ENCODE measurements at places on chromosomes 12 and 14.

- DNase-seq = peak; percentile 73
Observed at GRCh38 chr14:101876555-101876938, 87.8 kb upstream of the DYNC1H1 start.

- DNase-seq = no peak
Observed at GRCh38 chr12:107399046-107399445, 286.6 kb upstream of the PWP1 start.

DNA sequence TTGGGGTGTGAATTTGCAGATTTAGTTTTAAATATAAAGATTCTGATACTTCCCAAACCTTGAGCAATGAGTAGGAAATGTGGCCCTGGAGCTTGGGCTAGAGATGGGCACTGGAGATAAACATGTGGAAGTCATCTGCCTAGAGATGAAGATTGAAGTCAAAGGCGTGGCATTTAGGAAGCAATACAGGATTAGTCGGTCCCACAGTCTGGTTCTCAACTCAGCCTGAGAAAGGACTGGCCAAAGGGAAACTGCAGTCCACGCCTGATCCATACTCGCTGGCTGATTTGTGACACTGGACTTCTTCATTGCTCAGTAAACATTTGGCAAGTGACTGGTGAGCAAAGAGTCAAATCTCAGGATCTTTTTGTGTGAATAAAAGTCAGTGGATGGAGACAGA lies 268.2 kb upstream of the ATP2B1 start:
- no peak for DNase-seq

- DNase-seq = no peak
Observed at GRCh38 chr14:72578514-72578913, 315.4 kb downstream of the DPF3 start.

- no peak for DNase-seq
Observed at GRCh38 chr14:24092505-24093206, 1.5 kb upstream of the PCK2 start.

- DNase-seq = no peak
Observed at GRCh38 chr14:100778526-100778882, 47.4 kb upstream of the MEG3 start.

DNA sequence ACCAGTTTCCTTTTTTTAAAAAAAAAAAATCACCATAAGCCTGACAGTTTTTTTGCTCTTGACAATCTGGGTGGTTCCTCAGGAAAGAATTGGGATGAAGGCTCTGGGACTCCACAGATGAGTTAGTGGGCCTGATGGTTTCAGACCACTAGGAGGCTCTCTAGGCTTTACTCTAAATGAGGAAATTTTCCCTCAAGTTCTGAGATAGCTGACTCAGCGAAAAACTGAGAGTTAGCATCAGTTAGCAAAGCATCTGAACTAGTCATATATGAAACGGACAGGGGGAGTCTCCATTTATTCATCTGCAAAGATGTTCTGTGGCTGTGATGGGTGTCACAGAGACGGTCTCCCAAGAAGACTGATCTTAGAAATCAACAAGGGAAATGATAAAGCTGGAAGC lies 314.3 kb upstream of the OR4E1 start:
- DNase-seq = no peak

DNA sequence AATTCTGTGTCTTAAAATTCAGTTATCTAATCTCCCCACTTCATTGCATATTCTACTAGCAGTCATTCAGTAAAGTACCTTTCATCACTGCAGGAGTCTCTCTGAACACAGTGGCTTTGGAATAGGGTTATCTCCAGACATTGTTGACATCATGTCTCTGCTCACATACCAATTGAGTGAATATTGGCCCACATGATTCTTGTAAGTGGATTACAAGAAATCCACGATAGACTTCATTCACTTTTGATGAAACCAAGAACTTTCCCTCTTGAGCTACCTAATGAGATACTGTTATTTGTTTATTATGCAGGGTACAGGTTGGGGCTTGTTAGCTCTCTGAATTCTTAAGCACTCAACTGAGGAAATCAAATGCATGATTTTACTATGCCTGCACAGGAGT lies 284.9 kb downstream of the RAD51B start:
- DNase-seq = no peak

- no peak for DNase-seq
Observed at GRCh38 chr14:59768855-59769375, 101.7 kb downstream of the RTN1 start.

GRCh38 chr12:80412343-80412953 lies 31.6 kb upstream of the PTPRQ start:
- DNase-seq = no peak

GRCh38 chr14:32050878-32051277 lies 26.2 kb upstream of the ARHGAP5 start:
- no peak for DNase-seq

- peak; percentile 67 for DNase-seq
Observed at GRCh38 chr14:105616802-105617192, 90.4 kb downstream of the TMEM121 start.

GRCh38 chr14:99393059-99393655 lies 87.5 kb downstream of the SETD3 start:
- DNase-seq = peak; percentile 75

- DNase-seq = no peak
Observed at GRCh38 chr12:46384451-46385309, 12.1 kb upstream of the SLC38A2 start.

GRCh38 chr12:32896432-32897280 lies at the start of gene PKP2:
PKP2 (minus strand) TSS chr12:32896777; CDS start chr12:32896731, 46 bp downstream.
- peak; percentile 82 for DNase-seq

DNA sequence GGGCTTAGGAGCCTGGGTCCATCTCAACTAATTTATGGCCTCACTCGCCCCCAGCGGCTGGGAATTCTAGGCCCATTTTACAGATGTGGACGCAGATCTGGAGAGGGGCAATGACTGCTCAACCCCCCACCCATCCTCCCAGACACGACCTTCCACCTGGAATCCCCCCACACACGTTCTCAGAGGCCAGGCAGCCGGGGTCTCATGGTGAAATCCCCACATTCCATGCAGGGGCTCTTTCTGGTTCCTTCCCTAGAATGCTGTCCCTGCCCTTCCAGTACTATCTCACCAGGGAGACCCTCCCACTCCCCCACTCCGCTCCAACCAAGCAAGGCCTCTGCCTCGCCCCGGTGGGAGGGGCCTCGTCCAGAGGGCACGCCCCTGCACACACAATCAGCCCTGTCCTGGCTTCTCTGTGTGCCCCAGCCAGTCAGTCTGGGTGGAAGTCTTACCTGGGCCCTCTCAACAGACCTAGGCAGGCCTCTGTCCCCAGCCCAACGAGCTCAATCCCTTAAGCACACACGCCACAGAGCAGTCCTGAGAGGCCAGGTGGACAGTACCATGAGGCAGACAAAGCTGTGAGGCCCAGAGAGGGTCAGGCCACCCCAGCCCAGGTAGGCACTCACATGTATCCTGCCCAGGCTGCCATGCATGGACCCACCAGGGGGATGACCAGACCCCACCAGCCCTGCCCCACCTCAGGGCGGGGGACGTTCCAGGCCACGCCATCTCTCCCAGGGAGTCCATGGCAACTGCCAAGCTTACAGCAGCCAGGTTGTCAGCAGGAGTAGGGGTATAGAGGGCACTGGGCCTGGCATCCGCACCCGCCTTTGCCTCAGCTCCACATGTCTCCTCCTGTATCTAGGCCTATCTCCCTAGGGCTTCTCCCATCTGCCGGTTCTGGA lies 1.3 kb upstream of the ANKRD9 start:
- peak; percentile 74 for DNase-seq

GRCh38 chr14:68770051-68770450 lies 22.8 kb downstream of the ZFP36L1 start:
- peak; percentile 36 for DNase-seq

DNA sequence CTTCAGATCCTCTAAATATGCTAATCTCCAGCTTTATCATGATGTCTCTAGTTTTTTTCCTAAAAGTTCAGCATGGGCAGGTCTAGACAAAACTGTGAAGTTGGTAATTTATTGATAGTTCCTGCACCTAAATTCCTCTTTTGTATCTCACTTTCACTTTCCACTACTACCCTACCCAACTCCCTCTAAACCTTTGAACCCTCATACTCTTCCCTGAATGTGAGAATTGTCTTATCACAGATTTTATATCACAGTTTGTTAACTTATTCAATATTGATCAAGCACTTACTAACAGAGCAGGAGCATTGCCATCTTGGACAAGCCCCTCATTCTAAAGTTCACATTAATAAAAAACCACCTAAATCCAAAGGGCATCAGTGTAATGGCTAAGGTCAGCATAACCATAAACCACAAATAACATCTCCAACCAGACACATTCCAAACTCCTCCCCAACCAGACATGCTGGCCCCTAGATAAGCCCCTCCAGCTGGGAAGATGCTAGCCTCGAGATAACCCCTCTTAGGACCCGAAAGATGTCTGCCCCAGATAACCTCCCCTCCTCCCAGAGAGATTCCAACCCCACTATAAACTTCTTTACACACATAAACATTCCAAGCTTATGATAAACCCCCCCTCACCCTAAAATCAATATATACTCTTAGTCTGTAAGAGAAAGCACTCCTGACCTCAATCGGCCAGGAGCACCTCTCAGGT lies 78.7 kb downstream of the FSCB start:
- DNase-seq = no peak

DNA sequence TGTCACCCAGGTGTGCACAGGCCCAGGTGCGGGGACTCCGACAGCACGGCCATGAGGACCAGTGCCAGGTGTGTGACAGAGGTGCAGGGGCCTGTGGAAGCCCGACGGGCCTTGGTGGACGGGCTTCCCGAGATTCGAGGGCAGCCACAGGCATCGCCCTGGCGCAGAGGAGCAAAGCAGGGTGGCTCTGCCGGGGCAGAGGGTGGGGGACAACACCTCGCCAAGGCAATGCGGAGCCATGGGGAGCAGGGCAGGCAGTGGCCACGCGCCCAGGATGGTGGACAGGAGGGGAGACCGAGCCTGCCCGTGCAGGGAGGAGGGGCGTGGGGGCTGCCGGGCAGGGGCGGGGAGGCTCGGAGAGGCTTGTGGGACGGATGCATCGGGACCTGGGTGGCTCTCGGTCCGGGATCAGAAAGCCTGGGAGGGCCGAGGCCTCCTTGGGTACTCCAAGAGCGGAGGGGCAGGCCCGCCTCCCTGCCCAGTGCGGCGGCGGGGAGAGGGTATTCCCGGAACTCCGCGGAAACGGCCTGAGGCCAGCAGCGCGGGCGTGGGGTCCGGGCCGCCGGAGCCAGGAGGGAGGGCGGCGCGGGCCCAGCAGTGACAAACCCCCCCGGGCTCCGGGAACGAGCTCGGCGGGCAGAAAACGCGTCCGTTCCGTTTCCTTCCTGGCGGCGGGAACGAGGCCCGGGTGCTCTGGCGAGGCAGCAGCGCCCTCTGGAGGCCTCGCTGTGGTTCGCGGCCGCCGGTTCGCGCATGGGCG lies 1.6 kb downstream of the TMEM121 start:
- peak; percentile 88 for DNase-seq

DNA sequence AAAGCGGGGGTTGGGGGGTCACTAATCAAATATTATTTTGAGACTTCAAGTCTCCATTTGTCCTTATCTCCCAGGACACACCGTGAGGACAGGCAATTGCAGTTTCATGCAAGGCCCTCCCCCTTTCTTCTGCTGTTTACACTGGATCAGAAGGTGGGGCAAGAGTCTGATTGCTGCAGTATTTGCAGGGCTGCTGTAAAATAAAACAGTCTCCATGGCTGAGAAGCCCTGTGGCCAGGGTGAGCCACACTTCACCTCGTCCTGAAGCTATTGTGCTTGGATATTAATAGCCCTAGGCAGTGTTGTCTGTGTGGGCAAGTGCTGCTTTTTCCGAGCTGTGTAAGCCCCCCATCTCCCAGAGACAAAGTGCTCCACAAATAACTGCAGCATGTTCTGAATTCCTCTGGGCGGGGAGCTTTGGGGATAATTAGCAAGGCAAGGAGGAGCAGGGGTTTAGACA lies 187.4 kb upstream of the NTF3 start:
- no peak for DNase-seq

- no peak for DNase-seq
Observed at GRCh38 chr14:25628390-25628789, 578.4 kb upstream of the STXBP6 start.

DNA sequence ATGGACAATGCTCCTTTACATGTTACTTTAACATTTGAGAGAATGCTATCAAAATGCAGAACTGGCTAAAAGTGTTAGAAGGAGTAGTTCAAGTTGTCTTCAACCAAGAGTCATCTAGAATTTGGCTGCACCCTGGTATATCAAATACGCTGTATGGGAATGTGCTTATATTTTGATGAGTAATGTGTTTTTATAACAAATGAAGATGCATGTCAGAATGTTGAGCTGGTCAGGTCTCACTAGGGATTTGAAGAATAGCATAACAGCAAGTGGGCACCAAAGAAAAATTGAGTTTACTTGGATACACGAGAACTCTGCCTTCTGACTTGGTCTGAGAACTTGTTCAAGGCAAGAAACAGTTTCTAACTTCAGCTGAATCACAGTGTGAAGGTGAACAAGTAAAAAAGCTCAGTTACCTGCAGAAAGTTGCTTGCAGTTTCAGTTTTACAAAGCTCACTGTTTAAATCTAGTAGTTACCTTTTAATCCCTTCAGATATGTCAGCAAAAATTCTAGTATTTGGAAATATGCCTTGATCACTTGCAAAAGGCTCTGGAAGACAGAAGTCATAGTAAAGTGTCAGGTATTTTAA lies 82.3 kb downstream of the PDE3A start:
- no peak for DNase-seq

- DNase-seq = peak; percentile 70
Observed at GRCh38 chr12:5745251-5745888, 199.7 kb downstream of the ANO2 start.

DNA sequence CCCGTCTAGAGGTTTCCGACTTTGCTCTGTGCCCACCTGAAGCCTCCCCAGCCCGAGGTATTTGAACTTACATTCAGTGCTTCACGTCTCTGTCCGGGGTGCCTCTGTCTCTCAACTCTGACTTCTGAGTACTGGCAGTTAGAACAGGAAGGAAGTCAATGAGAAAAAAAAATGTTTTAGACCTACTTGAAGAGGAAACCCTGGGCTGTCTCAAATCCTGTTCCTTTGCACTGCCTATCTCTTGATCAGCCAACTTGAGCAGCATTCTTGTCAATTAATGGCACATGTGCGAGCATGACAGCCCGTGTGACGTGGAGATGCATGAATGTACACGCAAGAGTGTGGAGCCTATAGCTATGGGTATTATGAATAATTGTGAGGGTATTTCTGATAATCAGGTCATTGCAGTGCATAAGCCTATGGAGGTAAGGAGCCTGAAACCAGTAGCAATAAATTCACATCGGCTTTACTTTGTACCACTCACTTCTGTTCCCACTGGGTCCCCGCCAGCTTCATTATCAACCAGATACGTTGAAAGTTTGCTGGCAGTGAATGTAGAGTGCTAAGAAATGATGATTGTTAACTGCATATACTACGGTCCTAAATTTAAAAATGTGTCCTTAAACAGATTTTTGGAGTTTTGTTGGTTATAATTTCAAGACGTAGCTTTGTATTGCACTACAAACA lies at the start of gene ARHGDIB:
Gene ARHGDIB (minus strand): TSS at position 136 of the 687 bp plus-strand sequence. CDS start 10,889 bp downstream, outside the sequence.
- DNase-seq = no peak

DNA sequence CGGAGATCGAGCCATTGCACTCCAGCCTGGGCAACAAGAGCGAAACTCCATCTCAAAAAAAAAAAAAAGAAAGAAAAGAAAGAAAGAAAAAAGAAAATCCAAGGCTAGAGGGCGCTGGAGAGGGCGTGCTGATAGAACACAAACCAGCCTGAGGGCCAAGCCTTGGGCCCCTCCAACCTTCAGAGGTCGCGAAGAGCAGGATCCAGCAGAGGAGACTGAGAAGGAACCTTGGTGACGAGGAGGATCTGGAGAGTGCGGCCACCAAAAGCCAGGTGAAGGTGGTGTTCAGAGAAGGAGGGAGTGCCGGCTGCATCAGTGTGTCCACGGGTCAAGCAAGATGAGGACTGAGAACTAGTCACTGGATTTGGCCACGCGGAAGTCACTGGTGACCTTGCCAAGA lies 4.1 kb upstream of the DYNC1H1 start:
- DNase-seq = no peak

GRCh38 chr14:26289891-26290486 lies 307.8 kb downstream of the NOVA1 start:
- DNase-seq = no peak
